Calu3 (cell line): ENCODE measurements at places on chromosomes 2 and 18. TPM values are rescaled to one million over a fixed set of nuclear protein-coding genes. Genes with fewer than 3 reads are reported as not detected.

Gene HRH4
- 0.09 TPM in 1 of 2 replicates, not detected in the other for total RNA-seq

Gene VPS4B
- 83.3 and 83.9 TPM in 2 replicates for total RNA-seq

Gene ZSWIM2
- total RNA-seq: not detected in 2 replicates

Gene CHRNG
- not detected in 2 replicates for total RNA-seq

Gene AKAIN1
- not detected in 2 replicates for total RNA-seq

Gene NBAS
- 25.9 and 30.4 TPM in 2 replicates for total RNA-seq

DNA sequence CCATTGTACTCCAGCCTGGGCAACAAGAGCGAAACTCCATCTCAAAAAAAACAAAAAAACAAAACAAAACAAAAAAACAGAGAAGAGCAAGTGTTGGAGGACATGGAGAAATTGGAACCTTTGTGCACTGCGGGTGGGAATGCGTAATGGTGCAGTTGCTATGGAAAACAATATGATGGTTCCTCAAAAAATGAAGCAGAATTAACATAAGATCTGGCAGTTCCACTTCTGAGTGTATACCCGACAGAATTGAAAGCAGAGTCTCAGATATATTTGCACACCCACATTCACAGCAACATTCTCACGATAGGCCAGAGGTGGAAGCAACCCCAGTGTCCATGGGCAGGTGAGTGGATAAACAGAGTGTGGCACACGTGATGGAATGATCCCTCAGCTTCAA lies 11.0 kb upstream of the RALB start:
- peaks cover 8% of the 10 kb centered on the region for H3K36me3 ChIP-seq
- no peak overlapping the region for H3K27ac ChIP-seq
- no peak overlapping the region for H3K4me3 ChIP-seq
- no peaks in the 10 kb centered on the region for H3K27me3 ChIP-seq

- H3K36me3 ChIP-seq: no peaks in the 10 kb centered on the region
- H3K4me1 ChIP-seq: no peaks in the 10 kb centered on the region
- no peak overlapping the region for H3K4me3 ChIP-seq
Measured at GRCh38 chr2:109065391-109065734, 63.6 kb upstream of the SH3RF3 start.

DNA sequence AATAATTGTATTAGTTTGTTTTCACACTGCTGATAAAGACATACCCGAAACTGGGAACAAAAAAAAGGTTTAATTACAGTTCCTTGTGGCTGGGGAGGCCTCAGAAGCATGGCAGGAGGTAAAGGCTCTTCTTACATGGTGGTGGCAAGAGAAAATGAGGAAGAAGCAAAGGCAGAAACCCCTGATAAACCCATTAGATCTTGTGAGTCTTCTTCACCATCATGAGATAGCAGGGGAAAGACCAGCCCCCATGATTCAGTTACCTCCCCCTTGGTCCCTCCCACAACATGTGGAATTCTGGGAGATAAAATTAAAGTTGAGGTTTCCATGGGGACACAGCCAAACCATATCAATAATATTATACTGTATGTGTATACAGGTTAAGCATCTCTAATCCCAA lies 73.3 kb upstream of the CABLES1 start:
- H3K27ac ChIP-seq: no peak overlapping the region

Gene C2orf78
- total RNA-seq: not detected in 2 replicates

GRCh38 chr2:230156782-230157699 lies 62.7 kb downstream of the SP110 start:
- no peak overlapping the region for H3K27ac ChIP-seq
- no peaks in the 10 kb centered on the region for H3K36me3 ChIP-seq
- H3K4me3 ChIP-seq: no peak overlapping the region
- H3K27me3 ChIP-seq: no peaks in the 10 kb centered on the region

Gene BCL11A
- total RNA-seq: 8.1 and 8.5 TPM in 2 replicates

DNA sequence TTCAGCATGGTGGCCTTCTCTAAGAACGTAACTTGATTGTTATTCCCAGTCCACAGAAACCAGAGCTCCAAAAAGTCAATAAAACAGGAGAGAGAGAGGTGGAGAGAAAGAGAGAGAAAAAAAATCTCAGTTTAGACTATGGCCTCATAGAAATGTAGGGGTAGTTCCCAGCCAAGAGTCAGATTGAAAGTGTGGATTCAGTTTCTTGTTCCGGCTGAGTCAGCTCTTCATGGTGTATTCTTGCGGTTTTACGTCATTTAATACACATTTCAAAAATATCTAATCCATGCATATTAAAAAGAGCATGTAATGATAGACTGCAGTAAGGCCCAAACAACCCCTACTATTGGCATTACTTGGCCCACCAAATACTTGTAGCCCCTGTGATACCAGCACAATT lies 303.9 kb downstream of the ETAA1 start:
- H3K27me3 ChIP-seq: peaks cover 11% of the 10 kb centered on the region
- no peak for DNase-seq
- no peak overlapping the region for H3K4me3 ChIP-seq
- H3K27ac ChIP-seq: no peak overlapping the region

DNA sequence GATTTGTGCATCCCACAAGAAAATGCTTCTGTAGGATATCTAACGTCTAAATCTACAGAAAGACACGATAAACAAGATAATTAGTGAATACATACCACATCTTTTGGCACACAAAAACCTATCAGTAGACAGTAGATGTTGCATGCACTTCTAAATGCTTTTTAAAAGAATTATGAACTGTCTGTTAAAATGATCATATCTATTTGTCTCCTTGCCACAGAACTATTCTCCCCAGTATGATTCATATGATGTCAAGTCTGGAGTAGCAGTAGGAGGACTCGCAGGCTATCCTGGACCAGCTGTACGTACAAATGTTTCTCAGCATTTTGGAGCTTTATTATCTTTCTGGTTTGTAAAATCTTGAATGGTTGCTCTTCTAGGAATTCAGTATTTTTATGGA lies 12.7 kb downstream of the COL3A1 start:
- H3K36me3 ChIP-seq: no peaks in the 10 kb centered on the region
- H3K27me3 ChIP-seq: no peaks in the 10 kb centered on the region

Gene SOWAHC
- total RNA-seq: 18.9 and 19.1 TPM in 2 replicates

DNA sequence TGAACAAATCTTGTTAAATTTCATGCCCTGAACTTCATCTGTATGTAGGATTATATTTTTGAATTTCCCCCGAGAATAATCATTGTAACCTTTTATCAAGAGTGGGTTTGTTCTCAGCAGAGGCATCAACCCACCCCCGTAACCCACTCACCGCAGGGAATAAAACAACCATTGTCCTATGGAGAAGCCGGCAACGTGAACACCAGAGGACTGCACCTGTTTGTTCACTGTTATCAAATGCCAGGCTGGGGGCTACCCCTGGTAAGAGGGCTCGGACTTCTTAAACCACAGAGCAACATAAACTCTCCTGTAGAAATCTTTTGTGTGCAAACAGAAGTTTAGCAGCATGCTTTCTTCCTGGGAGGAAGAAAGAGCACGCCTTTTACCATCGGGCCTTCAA lies 610.4 kb downstream of the ERBB4 start:
- H3K27me3 ChIP-seq: no peaks in the 10 kb centered on the region
- H3K36me3 ChIP-seq: no peaks in the 10 kb centered on the region
- H3K4me3 ChIP-seq: no peak overlapping the region
- H3K27ac ChIP-seq: no peak overlapping the region
- DNase-seq: no peak
- no peaks in the 10 kb centered on the region for H3K4me1 ChIP-seq

Gene FOXD4L1
- total RNA-seq: 0.92 and 1.0 TPM in 2 replicates

Gene ALLC
- not detected in 2 replicates for total RNA-seq

GRCh38 chr2:156329031-156329926 lies 3.2 kb downstream of the NR4A2 start:
- peaks cover 66% of the 10 kb centered on the region for H3K36me3 ChIP-seq
- H3K4me1 ChIP-seq: no peaks in the 10 kb centered on the region
- H3K4me3 ChIP-seq: no peak overlapping the region
- H3K27ac ChIP-seq: peak overlapping the region; percentile 53
- no peaks in the 10 kb centered on the region for H3K27me3 ChIP-seq
- no peak for DNase-seq

- no peak overlapping the region for H3K27ac ChIP-seq
- H3K36me3 ChIP-seq: no peaks in the 10 kb centered on the region
- DNase-seq: no peak
Measured at GRCh38 chr18:64287926-64288325, 139.0 kb upstream of the LINC00305 start.

Gene SNORC
- total RNA-seq: 4.3 and 5.0 TPM in 2 replicates

Gene SLC5A7
- total RNA-seq: not detected in 2 replicates

GRCh38 chr2:68909793-68910674 lies 38.8 kb upstream of the BMP10 start:
- H3K4me1 ChIP-seq: peaks cover 34% of the 10 kb centered on the region
- no peak overlapping the region for H3K4me3 ChIP-seq
- no peaks in the 10 kb centered on the region for H3K27me3 ChIP-seq

DNA sequence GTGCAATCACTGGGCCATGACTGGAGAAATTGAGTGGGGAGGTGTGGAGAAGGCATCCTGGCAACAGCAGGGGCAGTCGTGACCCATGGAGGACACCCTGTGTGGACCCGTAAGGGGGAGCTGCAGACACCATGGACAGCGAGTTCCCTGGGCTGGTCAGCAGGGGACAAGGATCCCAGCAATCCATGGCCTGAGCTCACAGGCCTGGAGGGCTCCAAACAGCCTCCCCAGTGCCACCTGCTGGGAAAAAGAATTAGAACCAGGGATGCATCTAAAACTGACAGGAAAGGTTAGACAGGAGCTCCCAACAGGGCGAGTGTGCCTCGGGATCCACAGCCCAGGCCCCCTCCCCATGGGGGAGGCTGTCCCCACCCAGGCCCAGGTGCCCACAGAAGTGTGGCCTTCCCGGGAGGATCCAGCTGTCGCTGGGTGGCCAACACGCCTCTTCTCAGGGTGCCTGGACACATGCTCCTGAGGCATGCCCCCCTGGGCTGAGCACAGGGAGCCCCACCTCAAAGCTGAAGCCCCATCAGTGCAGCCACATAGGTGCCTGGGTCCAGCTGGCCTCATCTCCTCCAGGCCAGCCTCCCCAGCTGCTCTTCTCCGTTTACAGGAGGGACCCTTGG lies 20.5 kb upstream of the KIF1A start:
- H3K4me3 ChIP-seq: no peak overlapping the region
- no peaks in the 10 kb centered on the region for H3K36me3 ChIP-seq
- peaks cover 80% of the 10 kb centered on the region for H3K27me3 ChIP-seq
- DNase-seq: peak; percentile 87
- no peaks in the 10 kb centered on the region for H3K4me1 ChIP-seq

Gene NUP35
- 35.9 and 38.5 TPM in 2 replicates for total RNA-seq

DNA sequence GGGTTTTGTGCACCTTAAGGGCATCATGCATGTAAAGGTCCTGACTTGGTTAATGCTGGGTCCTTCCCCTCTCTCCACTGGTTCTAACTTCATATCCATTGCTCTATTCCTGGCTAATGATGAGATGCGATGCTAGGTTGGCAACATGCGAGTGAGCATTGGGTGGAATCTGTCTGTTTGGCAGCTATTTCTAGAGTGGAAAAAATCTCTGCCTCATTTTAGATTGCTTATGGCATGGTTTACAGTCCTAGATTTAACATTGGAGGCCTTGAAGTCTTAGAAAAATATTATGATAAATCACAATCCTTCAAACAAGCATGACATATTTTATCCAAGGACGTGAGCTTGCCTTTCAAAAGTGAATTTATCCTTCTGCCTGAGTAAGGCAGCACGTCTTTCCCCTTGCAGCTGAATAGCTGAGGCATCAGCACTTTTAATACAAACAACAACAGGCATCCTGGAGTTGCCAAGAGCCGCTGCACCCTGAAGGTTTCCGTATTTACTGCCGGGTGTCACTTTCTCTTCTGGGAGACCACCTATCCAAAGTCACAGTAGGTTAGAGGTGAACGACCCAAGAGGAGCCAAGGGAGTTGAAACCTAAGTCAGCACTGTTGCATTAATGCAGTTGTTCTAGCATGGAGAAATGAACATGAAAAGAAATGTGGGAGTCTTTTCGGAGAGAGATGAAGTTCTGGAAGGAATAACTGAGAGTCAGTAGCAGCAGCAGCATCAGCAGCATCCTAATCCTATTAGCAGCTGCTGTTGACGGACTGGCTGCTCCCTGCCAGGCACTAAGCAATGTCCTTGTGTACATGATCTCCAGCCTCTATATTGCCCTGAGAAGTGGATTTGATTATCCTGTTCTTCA lies 78.4 kb downstream of the MAPK4 start:
- DNase-seq: no peak
- peaks cover 54% of the 10 kb centered on the region for H3K27me3 ChIP-seq
- no peak overlapping the region for H3K4me3 ChIP-seq
- no peaks in the 10 kb centered on the region for H3K4me1 ChIP-seq

DNA sequence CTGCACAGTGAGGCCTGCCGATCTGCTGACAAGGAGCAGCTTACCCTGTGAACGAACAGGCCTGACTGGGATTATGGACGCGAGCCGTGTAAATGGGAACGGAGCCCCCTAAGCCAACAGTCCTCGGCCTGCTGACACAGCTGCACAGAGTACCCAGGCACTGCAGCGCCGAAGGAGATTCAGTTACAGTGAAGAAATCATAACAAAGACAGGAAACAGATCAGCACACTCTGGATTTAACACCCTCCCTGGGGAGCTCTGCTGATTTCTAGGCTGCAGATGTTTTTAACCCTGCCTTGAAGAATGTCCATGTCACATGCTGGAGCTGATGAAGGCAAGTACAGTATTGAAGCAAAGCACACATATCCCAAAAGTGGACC lies 43.4 kb downstream of the COLEC12 start:
- DNase-seq: no peak

GRCh38 chr2:24083567-24084385 lies 858 bp downstream of the TP53I3 start:
- H3K36me3 ChIP-seq: peaks cover 40% of the 10 kb centered on the region
- no peaks in the 10 kb centered on the region for H3K27me3 ChIP-seq
- peak overlapping the region; percentile 80 for H3K27ac ChIP-seq
- peaks cover 10% of the 10 kb centered on the region for H3K4me1 ChIP-seq

- H3K4me3 ChIP-seq: no peak overlapping the region
- peaks cover 44% of the 10 kb centered on the region for H3K4me1 ChIP-seq
- DNase-seq: no peak
- H3K27ac ChIP-seq: no peak overlapping the region
- H3K36me3 ChIP-seq: no peaks in the 10 kb centered on the region
Measured at GRCh38 chr2:138531913-138532312, 30.3 kb downstream of the SPOPL start.

Gene UGT1A3
- 5.9 and 6.0 TPM in 2 replicates for total RNA-seq

DNA sequence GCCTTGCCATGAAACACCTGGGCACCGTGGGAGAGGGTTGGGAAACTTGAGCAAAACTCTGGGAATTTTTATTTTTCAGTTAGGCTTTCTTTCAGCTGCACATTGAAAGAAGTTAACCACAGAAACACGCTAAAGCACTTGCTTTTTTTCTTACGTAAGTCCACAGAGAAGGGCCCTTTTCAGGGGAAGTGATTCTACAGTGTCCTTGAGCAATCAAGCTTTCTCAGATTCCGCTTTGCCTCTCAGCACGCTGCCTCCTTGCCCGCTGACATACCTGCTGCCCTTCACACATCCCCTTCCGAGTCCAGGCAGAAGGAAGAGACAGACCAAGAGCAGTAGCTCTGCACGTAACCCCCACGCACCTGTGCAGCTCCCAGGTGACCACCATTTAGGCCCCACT lies 135.5 kb upstream of the MYT1L start:
- no peak overlapping the region for H3K4me3 ChIP-seq
- H3K4me1 ChIP-seq: no peaks in the 10 kb centered on the region
- no peaks in the 10 kb centered on the region for H3K36me3 ChIP-seq
- no peak overlapping the region for H3K27ac ChIP-seq

GRCh38 chr2:68426848-68427579 lies 40.1 kb downstream of the FBXO48 start:
- H3K4me1 ChIP-seq: no peaks in the 10 kb centered on the region
- no peaks in the 10 kb centered on the region for H3K36me3 ChIP-seq
- peaks cover 13% of the 10 kb centered on the region for H3K27me3 ChIP-seq
- H3K27ac ChIP-seq: no peak overlapping the region
- DNase-seq: no peak

Gene REG1B
- total RNA-seq: not detected in 2 replicates

Gene MFSD6
- total RNA-seq: 29.8 and 39.4 TPM in 2 replicates
